ENCODE measurements at places on chromosomes 4 and X.

DNA sequence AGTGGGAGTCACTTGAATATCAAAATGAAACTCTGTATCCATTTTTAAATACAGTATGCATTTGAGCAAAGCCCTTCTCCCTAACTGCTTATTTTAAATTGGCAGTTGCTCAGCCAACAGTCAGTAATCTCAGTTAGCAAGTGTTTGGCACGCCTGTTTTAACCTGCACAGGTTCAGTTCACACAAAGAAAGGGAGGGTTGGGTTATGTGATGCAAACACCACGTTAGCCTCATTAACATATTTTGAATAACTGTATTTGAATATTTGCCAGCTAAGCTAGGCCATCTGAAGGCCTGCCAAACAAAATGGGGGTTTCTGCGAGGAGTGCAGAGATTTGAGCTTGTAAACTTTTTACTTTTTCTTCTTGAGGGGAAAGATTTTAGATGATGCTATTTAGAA lies 19.8 kb downstream of the GAB1 start:
- no peak for DNase-seq

GRCh38 chr4:25013756-25014661 lies 16.7 kb downstream of the LGI2 start:
- DNase-seq = no peak

DNA sequence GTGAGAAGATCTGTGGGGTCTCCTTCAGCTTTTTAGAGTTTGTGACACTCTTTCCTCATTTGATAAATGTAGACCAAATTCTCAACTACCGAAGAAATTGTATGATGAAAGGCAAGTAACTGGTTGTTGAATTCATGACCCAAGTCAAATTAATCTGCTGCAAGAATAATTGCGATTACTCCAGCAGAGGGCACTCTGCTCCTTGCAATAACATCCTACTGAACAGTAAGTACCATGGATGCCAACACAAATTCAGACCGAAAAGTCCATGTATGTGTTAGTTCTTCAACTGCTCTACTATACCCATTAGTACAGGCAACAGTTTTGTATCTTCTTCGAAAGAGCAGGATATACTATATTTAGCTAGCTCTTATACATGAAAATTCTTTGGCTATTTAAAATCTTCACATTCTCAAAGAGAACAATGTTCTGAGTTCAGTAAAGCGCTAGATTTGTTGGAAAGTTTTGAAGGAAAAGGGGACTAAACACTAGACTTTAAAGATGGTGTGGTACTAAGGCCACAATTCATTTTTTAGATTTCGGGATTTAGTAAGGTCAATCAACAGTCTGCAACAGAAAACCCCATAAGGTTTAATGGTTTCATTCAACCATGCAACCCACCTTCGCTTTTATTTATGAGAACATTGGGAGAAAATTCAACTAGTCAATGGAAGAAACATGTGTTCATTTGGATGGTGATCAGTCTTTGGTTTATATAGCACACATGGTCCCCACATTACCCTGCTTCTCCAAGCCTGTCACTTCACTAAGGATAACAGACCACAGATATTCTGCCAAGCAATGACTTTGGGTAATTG lies 105.4 kb upstream of the TBC1D9 start:
- DNase-seq = peak; percentile 91

GRCh38 chr4:168677879-168678278 lies 181.0 kb downstream of the PALLD start:
- DNase-seq = no peak

DNA sequence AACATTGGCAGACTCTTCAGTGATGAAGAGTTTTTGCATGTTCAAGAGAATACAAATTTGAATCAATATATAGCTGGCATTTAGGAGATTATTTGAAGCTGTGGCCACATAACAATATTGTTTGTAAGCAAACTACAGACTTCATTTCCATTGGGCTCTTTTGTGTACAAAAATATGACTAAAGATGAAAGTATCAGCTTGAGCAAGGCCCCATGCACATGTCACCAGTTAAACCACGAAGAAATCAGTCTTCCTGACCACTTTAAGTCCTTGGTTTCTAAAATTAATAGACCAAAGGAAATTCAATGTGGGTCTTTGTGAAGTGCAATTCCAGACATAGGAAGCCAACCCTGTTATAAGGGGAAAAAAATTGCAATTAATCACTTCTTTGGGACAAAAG lies 1664.6 kb upstream of the ADGRL3 start:
- DNase-seq = no peak

GRCh38 chr4:76380561-76380960 lies 40.4 kb downstream of the CCDC158 start:
- no peak for DNase-seq

GRCh38 chr4:89922848-89923416 lies 28.3 kb downstream of the MMRN1 start:
- DNase-seq = no peak

DNA sequence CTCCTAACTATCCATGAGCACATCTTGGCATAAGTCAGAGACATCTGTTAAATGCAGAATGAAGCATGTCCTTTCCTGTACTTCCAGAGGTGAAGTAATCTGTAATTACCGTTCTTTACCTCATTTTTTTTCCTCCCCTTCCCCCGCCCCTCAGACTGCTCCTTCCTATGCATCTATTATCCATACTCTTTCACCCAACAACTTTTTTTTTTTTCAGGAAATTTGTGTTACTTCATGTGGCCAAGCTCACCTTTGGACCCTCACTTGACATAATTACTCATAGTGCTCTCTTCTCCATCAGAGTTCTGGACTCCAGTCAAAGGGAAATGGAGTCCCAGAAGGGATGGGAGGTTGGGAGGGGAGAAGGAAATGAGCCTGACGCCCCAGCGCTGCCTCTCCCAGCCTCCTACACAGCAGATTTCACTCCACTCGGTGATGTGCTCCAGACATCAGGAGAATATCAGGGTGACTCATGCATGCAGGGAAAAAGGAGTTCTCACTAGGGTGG lies 568.8 kb downstream of the STIM2 start:
- no peak for DNase-seq

DNA sequence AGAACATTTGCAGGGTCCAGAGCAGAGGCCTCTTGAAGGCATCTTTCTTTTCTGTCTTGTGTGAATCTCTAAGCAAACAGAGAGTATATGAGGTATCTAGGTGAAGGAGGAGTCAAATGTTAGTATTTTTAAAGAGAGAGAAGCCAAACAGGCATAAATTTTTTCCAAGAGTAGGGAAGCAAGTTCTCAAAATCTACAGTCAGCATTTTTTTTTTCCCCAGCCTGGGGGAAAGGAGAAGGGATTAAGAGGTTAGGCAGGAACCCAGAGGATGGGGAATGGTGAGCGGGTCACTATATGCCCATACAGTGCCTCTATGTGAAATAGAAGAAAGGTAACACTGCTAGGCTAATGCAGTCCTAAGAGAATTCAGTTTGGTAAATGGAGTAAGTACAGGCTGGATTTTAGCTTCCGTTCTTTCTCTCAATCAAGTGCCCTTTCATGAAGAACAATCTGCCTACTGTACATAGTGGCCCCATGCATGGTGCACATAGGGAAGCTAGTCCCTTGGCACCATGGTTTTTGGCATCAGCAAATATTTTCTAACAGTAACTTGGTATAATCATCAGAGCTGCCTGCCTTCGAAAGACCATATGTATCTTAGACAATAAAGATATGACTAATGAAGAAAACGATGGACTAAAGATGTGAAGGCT lies 163.1 kb upstream of the MAB21L2 start:
- DNase-seq = no peak

- DNase-seq = no peak
Measured at GRCh38 chrX:96564595-96564994, 120.0 kb upstream of the DIAPH2 start.

GRCh38 chr4:42478509-42478908 lies 81.2 kb downstream of the SHISA3 start:
- DNase-seq = no peak

DNA sequence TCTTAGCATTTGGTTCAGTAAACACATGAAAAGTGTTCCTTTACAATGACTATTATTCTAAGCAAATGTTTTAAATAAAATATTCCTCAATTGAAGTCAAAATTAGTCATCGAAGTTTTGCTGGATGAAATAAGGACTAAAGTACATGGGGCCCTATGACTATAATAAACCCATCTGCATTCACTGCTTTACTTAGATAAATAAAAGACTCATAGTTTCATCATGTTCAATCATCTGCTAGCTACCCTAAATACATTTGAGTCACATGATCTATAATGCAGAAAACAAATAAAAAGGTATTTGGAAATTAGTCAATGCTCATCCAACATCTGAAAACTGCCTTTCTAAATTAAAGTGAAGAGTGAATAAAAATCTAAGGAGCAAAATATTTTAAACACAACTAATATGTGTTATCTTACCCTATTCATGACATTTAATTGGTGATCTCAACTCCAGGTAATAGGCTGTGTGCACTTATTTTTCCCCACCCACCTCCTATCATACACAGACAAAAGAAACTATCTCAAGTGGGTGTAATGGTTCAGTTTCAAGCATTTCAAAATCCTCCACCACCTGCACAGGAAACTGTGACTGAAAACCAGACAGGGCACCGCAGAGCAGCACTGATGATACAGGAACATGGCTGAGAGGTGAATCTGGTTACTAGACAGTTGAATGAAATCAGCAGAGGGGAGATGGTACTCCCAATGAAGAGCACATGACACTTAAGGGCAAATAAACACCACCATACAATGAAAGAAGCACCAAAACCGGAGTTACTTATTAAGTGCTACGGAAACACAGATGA lies 78.6 kb downstream of the CAMK2D start:
- DNase-seq = peak; percentile 74

GRCh38 chrX:129577473-129577872 lies 37.4 kb downstream of the OCRL start:
- DNase-seq = no peak

DNA sequence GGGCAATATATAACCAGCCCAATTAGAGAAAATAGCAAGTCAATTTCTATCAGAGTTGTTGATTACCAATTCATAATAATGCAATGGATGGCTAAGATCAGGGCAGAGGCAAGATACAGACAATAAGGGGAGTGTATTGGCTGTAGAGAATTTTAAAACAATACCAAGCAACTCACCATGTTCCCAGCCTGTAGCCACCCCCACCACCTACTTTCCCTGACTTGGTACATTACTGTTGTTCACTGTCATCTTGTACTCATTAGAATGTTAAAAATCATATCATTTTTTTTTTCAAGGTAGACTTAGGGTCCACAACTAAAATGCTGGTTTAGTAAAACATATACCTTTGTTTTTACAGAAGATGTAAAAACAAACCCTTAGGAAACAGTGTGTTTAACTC lies 27.7 kb downstream of the HNRNPD start:
- no peak for DNase-seq

DNA sequence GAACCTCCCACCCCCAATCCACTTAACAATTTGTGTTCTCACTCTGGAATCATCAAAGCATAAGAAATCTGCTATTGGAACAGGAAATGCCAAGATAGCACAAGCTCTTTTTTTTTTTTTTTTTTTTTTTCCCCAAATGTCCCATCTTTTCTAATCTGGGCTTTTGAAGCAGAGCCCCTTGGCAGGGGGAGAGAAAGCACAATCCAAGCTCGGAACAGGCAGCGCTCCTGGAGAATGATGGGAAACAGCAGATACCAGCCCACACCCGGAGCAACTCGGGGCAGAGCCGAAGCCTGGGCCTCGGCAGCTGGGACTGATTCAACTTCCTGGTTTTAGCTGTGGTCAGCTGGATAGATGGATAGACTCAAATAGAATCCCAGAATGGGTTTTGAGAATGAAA lies 235.1 kb downstream of the QDPR start:
- no peak for DNase-seq

DNA sequence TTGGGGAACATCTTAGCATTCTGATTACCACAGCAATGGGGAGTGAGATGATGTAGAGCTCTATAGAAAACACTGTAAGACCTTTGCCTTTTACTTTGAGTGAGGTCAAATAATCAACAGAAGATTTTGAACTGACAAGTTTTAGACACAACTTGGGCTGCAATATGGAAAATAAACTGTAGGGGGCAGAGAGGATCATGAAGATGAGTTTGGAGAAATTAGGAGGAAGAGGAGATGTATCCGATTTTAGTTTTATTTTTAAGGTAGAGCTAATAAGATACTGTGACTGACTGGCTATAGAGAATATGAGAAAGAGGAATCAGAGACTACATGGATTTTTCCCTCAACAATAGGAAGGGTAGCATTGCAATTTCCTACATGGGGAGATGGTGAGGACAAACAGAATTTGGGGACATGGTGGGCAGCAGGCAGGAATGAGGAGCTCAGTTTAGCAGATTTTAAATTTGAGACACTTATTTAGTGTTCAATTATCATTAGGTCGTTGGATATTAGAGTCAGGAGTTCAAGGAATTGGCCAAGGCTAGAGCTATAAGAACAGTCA lies 563.1 kb downstream of the INPP4B start:
- peak; percentile 59 for DNase-seq

DNA sequence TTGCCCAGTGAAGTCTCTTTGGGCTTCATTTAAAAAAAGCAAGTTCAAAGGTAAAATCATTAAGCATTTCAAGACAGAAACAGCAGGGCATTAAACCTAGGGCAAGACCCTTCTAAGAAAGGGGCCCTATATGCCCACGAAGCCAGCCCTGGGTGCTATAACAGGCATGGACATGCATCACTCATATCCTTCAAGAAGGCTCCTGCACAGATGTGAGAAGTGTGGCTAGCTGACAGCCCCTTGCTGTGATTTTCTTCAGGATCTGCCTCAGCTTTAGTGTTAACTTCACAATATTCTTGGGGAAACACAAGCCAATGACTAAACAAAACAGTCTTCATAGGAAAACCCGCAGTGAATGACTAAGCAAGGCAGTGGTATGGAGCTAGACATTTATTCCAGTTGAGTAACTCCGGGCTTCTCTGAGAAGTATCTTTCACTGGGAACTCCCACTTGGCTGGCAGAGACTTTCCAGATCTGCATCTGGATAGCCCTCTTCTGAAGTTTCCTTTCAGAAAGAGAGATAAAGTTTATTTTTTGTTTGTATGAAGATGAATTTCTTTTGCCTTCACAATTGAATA lies 11.9 kb upstream of the MAOA start:
- DNase-seq = peak; percentile 62

DNA sequence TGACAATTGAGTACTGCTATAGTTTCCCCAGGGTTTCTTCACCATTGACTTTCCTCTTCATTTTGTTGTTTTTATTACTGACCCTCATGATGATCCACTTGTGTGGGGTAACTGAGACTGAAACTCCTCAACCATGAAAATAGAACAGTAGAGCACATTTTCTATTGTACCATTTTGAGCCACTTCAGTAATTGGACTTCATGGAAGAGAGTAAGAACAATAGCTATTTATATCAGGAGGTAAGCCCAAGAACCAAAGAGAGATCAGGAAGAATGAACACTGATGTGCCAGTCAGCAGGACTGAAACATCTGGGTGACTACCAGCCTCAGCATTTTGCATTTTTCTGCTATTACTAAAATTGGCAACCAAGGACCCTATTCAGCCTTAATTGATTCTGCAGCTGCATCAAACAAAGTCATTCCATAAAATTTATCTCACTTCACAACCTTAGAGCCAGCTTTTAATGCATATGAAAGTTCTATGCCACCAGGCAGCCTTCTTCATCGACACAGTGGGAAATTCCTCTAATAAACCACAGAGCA lies 151.4 kb downstream of the BANK1 start:
- no peak for DNase-seq

GRCh38 chr4:118557298-118557851 lies 127.8 kb upstream of the METTL14 start:
- DNase-seq = peak; percentile 42

All from common myeloid progenitor, CD34-positive (primary cell).